ENCODE measurements at places on chromosomes 5 and 9.

- DNase-seq = no peak
Observed at GRCh38 chr9:126859111-126859510, 1.3 kb upstream of the ZBTB34 start.

DNA sequence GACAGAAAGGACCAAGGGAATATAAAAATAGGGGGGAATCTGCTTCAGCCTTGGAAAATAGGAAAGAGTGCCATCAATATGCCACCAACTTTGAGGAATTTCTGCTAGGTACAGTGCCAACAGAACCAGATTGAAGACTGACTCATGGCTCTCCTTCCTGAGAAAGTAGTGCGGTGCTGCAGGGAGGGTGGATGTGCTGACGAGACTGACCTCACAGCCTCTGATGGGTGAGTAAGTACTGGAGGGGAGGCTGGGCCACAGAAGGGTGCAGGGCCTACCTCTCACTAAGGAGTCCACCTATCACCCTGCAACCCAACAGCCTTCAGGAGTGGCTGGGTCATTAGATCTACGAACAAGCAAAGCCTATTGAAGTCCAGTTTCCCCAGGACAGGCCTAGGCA lies 187.6 kb downstream of the GABBR2 start:
- no peak for DNase-seq

GRCh38 chr5:65102976-65103711 lies 334.4 kb downstream of the CWC27 start:
- peak; percentile 41 for DNase-seq

- DNase-seq = peak; percentile 17
Observed at GRCh38 chr5:168747987-168748777, 169.0 kb upstream of the PANK3 start.

DNA sequence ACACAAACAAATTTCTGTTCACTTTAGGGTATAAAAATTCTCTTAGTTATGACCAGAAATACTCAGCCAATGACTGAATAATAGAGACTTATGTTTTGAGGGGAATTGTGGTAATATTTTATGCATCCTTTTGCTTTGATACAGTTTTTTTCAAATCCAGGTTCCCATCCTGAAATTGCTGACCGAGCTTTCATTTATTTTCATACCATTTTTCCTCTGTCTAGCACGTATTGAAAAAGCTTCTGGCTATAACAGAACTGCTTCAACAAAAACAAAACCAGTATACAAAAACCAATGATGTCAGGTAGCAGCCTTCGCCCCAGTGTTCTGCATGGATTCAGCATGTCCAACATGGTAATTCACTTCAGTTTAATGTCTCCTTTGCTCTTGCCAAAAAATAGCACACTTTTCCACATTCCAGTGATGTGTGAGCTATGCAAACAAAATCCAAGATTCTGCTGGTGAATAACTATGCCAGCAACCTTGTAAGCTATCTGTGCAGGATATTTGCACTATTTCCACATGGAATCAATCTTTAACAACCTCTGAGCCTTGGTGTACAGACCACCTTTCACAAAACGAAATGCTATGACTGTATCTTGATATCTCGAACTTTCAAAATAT lies 22.0 kb downstream of the CCNH start:
- DNase-seq = no peak

DNA sequence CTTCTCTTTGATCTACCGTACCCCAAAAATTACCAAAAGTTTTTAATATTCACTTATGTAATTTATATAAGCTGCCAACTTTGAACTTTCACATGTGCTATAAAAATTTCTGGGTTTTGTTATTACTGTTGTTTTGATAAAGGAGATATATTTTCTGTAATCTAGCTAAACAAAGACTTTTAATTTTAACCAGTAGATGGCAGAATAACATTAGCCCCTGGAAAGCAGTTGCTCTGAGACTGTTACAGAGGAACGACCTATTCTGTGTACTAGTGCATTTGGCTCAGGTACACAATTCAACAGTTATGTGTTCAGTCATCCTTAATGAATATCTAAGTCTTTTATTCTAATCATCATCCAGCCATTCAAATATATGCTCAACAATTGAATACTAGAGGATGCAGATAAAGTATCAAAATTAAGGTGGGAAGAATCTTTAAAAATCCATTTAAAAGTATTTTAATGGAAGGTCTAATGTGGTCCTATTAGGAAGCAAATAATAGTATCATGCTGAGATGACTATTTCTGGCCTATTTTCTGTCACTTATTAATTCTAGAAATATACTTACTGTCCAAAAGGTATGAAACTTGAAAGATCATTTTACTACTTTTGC lies 8.6 kb downstream of the KLHL9 start:
- DNase-seq = peak; percentile 71

GRCh38 chr9:83511051-83511450 lies 27.1 kb downstream of the FRMD3 start:
- DNase-seq = no peak

DNA sequence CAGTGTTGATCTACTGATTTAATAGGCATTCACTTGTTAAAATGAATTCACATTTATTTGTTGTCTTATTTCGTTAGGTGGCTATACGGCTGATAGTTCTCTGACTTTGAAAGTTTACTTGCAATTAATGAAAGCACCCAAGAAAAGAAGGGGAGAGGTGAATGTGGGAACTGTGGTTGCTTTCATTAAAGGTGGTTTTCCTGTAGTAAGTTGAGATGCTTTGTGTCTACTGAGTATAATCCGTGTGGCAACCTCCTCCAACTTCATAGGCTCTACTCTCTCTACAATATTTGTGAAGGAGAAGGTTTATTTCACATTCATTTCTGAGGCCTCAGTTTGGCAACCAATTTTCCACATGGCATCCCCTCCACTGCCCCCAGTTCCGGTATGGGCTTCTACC lies 12.8 kb upstream of the MACIR start:
- DNase-seq = no peak

DNA sequence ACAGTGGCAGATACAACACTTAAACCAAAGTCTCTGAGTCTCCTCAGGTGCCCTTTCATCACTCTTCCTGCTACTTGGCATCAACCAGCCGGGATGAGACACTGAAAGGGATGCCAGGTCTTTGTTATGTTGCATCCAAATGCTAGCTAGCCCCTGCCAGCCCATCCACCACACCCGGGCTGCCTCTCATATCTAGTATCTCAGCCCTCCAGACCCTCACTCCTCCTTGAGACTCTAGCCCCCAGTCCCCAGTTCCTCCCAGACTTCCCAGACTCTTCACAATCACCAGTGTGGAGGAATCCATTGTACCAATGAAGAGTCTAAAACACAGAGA lies 21.5 kb downstream of the CSF2 start:
- DNase-seq = no peak

DNA sequence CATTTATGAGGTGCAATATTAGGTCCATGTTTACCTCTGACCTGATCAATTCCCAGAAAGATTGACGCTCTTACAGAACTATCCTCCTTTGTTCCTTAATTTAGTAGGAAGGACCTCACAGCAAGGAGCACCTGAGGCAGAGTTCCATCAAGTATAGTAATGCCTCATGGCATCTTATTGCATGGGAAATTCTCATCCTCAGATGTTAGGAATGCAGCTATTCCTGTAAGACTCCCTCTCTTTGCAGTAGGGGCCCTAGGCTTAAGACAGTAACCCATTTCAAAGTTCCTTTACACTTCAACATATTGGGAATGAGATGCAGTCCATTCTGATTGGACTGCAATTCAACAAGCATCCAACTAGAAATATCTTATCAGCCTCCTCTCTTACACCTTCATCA lies 69.8 kb downstream of the SLCO4C1 start:
- DNase-seq = no peak

Data from midbrain (tissue), 1 donor.